Activated naive CD8-positive, alpha-beta T cell treated with anti-CD3 and anti-CD28 coated beads for 36 hours (primary cell): ENCODE measurements at places on chromosomes 1 and 21. TPM values are rescaled to one million over a fixed set of nuclear protein-coding genes. Genes with fewer than 3 reads are reported as not detected.

CD52 gene
- total RNA-seq: 278 TPM

DNA sequence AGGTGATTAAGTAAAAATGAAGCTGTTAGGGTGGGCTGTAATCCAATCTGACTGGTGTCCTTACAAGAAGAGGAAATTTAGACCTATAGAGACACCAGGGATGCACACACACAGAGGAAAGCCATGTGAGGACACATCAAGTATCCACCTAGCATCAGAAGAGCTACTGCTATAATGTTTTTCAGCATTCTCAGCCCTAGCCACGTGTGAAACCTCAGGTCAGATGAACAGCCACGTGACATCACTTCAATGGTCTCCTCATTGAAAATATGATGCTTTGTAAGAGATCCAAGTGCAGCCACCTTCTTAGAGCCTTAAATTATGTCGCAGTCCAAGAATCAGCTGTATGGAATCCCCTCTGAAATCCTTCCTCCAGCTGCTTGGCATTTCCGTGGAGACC is 65.1 kb downstream of the C1orf87 start:
- no peaks in the 10 kb centered on the region for H3K4me1 ChIP-seq
- H3K27ac ChIP-seq: no peak overlapping the region
- no peak overlapping the region for H3K4me3 ChIP-seq
- H3K36me3 ChIP-seq: no peaks in the 10 kb centered on the region
- DNase-seq: peak; percentile 4

SYCP1 gene
- total RNA-seq: not detected

GRCh38 chr21:33402001-33402979 is 923 bp upstream of the IFNGR2 start:
- H3K27me3 ChIP-seq: peaks cover 11% of the 10 kb centered on the region
- H3K36me3 ChIP-seq: peaks cover 5% of the 10 kb centered on the region
- peaks cover 38% of the 10 kb centered on the region for H3K4me1 ChIP-seq

DNA sequence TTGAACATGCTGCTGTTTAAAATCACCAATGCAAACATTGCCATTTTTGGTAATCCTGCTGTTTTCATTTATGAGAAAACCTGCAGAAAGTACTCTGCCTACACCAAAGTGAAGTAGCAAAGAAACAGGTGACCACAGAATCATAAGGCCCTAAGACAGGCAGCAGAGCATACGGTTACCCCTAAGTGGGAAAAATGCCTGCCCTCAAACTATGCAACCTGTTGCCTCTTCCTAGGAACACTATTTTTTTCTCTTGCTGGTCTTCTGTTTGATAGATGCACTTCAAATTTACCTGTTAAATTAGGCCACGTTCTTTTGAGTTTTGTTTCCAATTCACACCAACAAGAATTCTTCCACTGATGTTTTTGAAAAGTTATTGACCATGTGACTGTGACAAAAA is 89.5 kb upstream of the RAB4A start:
- H3K27me3 ChIP-seq: no peaks in the 10 kb centered on the region
- H3K27ac ChIP-seq: no peak overlapping the region
- peaks cover 4% of the 10 kb centered on the region for H3K4me1 ChIP-seq
- no peak for DNase-seq
- H3K36me3 ChIP-seq: no peaks in the 10 kb centered on the region
- H3K4me3 ChIP-seq: no peak overlapping the region

DNA sequence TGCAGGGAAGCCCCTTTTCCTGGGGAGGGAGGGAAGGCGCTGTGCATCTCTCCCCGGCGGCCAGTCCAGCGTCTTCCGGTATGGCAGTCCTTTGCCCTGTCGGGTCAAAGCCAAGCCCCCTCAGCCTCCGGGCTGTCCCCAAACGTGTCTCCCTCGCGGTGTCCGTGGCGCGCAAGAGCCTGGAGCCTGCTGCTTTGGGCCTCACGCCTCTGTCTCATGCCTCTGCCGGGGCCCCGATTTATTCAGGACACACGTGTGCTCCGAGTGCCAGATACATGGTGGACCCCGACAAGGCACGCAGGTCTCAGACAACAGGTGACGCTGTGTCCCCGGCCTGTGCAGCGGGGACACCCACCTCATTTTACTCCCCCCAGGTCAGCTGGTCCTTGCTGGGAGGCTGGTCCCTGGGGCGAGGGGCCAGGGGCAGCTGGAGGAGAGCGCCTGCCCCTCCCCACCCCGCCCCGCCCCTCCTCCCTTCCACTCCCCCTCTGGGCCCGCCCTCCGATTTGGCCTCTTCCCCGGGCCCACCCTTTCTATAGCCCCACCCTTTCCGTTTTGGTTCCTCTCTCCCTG is 176.7 kb downstream of the CAMTA1 start:
- H3K4me1 ChIP-seq: peaks cover 13% of the 10 kb centered on the region
- no peak overlapping the region for H3K27ac ChIP-seq
- no peaks in the 10 kb centered on the region for H3K36me3 ChIP-seq
- DNase-seq: no peak

DNA sequence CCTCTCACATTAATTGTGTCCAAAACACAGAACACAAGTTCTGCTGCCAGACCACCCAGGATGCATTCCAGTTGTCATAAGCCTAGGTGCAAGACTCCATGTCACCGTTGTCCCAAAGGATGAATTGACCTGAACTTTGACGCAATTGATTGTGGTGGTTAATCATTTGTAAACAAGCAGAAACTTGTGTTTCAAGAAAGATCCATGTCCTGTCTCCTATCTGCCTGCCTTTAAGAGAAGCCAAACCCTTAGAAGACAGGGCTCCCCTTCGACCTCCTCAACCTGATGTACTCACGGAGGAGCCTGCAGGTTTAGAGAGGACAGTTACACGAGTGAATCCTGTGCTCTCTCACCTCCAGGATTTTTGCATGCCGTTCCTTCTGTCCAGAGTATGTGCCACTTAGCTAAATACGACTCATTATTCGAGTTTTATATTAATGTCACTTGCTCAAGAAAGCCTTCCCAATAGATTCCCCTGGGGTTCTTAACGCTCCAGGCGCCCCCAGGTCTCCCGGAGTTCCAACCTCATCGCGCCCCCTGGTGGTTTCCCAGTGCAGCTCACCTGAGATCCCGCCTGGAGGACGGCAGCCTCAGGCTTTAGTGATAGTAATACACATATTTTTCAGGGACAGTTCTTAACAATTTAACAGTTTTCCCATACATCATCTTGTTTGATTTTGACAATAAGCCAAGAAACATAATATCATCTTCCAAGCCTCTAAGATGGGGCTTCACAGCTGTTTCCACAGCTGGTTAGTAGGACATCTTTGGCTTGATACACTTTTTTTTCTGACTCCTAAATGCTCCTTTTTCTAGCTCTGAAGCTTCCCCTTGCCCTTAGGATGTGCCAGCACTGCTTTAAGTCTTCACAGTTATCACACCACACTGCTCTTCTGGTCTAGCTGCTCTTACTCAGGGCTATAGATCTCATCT is 2.4 kb upstream of the C8B start:
- no peaks in the 10 kb centered on the region for H3K4me1 ChIP-seq
- no peak overlapping the region for H3K27ac ChIP-seq
- H3K27me3 ChIP-seq: no peaks in the 10 kb centered on the region
- no peak overlapping the region for H3K4me3 ChIP-seq
- no peaks in the 10 kb centered on the region for H3K36me3 ChIP-seq
- peak; percentile 7 for DNase-seq

DNA sequence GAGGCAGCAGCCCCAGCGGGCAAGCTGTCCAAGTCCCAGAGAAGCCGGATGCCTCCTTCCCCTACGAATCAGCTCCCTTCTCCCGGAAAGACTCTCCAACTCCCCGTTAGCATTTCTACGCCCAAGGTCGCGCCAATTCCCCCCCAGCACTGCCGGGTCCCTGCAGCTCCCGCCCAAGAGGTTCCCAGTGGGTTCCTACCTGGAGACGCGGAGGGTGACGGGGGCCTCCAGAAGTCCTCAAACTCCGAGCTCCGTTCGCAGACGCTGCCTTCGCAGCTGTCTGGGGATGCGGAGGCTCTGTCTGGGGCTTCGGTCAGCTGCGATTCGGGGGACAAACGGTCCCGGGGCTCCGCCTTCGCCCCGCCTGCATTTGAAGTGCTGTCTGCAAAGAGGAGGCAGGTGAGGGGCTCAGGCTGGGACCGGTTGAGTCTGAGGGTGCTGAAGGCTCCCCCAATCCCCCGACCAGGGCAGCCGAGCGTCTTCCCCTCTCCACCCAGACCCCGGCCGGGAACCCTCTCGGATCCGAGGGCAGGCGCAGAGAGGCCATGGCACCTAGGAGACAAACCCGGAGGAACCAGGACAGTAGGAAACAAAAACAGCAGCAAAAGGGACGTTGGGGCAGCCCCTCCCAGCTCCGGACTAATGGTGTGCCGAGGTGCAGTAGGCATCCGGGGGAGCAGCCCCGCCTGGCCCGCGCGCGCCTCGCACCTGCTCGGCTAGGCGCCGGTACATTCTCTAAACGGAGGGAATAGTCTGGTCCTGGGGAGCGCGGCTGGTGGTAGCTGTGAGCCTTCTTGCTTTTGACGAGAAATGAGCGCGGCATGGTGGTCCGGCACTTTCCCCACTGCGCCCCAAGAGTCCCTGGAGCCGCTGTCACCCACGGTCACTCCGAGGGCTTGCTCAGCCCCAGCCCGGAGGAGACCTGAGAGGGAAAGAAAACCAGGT is 3.8 kb downstream of the GFI1 start:
- peak overlapping the region; percentile 97 for H3K27ac ChIP-seq
- DNase-seq: peak; percentile 40
- H3K36me3 ChIP-seq: peaks cover 60% of the 10 kb centered on the region
- H3K27me3 ChIP-seq: peaks cover 6% of the 10 kb centered on the region
- peaks cover 30% of the 10 kb centered on the region for H3K4me1 ChIP-seq

DNA sequence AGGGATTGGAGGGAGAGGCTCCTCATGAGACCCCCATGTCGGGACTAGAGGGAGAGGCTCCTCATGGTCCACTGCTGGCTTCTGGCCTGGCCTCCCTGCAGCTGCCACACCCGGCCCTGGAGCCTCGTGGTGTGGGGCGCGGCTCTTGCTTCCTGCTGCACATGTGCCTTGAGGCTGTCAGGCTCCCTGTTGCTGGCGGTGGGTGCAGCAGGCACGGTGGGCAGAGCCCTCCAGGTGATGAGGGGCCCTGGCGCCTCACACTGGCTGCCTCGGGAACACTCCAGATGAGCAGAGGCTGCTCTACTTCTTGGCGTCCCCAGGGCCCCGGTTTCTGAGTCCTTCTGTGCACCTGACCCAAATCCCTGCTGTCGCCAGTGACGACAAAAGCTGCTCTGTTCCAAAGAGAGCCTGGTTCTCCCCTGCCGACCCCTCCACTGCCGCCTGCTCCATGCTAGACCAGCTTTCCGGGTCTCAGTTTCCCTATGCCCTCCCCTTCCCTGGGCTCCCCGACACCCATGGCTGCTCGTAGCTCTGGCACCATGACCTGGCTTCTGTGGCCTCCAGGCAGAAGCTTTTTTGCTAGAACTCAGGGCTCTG is 9.7 kb upstream of the ATAD3B start:
- H3K27me3 ChIP-seq: peaks cover 13% of the 10 kb centered on the region
- no peaks in the 10 kb centered on the region for H3K36me3 ChIP-seq
- DNase-seq: no peak
- peak overlapping the region; percentile 58 for H3K4me3 ChIP-seq

DNA sequence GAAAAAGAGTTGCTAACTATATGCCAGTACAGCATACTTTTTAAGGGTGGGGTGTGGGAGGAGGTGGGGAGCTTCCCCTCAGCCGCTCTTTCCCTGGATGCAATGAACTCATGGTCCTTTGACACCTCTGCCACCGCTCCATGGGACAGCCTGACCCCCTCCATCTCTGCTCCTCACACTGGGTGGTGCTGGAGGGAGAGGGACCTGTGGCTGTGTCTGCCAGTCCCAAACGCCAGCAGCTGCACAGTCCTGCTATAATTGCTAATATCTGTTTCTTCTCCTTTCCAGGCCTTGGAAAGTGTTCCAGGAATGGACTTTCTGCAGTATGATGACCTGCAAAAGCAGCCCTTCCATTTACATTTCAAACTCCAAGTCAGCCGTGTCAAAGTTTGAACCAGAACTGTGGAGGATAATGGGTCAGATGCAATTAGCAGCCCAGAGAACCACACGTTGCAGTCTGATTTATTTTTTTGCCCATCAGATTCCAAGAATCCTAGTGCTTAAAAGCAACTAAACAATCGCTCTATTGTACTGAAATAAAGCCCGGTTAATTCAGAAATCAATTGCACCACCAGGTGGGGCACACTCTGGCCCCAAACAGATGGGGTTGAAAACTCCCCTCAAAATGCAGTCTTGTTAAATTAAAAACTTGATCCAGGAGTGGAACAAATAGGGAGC is 160.7 kb upstream of the LMO4 start:
- peaks cover 38% of the 10 kb centered on the region for H3K27me3 ChIP-seq
- H3K4me3 ChIP-seq: no peak overlapping the region
- H3K4me1 ChIP-seq: no peaks in the 10 kb centered on the region
- DNase-seq: no peak
- H3K36me3 ChIP-seq: no peaks in the 10 kb centered on the region

- H3K27ac ChIP-seq: no peak overlapping the region
- no peak for DNase-seq
- H3K27me3 ChIP-seq: no peaks in the 10 kb centered on the region
- no peaks in the 10 kb centered on the region for H3K36me3 ChIP-seq
- H3K4me3 ChIP-seq: no peak overlapping the region
These were observed 73.3 kb downstream of the HSF2BP start for GRCh38 chr21:43585924-43586413.

- H3K27ac ChIP-seq: no peak overlapping the region
- no peaks in the 10 kb centered on the region for H3K4me1 ChIP-seq
- no peak for DNase-seq
- no peaks in the 10 kb centered on the region for H3K36me3 ChIP-seq
These were observed 48.9 kb downstream of the RASAL2 start for GRCh38 chr1:178142806-178143205.

GRCh38 chr1:154467434-154468102 is 34.5 kb upstream of the TDRD10 start:
- no peak overlapping the region for H3K27ac ChIP-seq
- no peak overlapping the region for H3K4me3 ChIP-seq
- DNase-seq: no peak
- H3K4me1 ChIP-seq: peaks cover 25% of the 10 kb centered on the region
- H3K27me3 ChIP-seq: no peaks in the 10 kb centered on the region
- no peaks in the 10 kb centered on the region for H3K36me3 ChIP-seq

ZFYVE9 gene
- 6.1 TPM for total RNA-seq

DNA sequence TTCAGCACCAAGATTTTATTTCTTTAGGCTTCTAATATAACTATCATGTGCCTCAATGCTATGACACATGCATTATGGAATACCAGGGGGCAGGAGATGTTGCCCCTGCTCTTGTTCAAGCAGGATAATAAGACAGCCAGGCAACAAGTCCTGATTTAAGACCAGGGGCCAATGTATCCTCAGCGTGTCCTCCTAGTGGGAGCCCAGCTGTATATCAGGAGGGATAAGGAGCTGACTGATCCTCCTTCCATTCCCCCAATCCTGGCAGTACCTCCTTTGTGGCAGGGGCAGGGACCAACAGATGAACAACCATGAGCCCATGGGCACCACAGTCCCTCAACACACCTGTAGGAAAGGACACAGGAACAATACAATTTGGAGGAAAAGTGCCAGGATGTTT is 29.3 kb downstream of the SORT1 start:
- H3K27me3 ChIP-seq: peaks cover 24% of the 10 kb centered on the region
- no peak for DNase-seq
- H3K4me3 ChIP-seq: no peak overlapping the region
- no peak overlapping the region for H3K27ac ChIP-seq
